ENCODE measurements at places on chromosomes 1 and 21.
A peak's percentile ranks its signal among the peaks of the same experiment; 100 is the strongest.

DNA sequence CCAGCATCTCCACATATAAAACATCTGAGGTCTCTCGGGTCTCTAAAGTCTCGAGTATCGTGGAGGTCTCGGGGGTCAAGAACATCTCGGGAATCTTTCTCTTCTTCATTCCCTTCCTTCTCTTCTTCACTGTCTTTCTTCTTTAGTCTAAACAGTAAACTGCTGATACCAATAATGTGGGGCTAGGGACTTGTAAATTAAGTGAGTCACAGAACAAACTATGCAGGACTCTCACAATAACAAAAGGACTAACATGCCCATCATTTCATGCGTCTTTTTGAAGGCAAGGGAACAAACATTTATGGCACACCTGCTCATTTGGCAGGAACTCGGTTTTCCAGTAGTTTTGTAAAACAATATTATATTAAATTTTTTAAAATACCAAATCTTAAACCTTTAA is 32.4 kb downstream of the PRPF38A start:
- no peak for DNase-seq

GRCh38 chr1:76252431-76252830 is 177.9 kb downstream of the ST6GALNAC3 start:
- no peak for DNase-seq

DNA sequence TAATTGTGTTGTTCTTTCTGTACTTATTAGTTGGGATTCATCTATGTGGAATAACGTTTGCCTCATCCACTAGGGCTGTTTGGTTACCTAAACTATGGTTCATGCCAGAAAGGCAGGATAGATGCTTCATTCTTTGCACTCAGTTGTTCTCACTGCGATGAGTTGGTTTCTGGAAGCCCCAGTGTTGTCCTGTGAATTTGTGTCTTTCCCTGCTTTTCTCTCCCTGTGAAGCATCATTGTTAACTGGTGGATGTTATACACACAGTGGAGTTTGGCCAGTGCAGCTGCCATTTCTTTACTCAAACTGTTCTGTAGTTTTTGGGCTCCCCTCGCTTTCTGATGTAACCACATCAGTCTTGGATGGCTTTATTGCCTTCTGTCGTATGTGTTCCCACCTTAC is 143.6 kb upstream of the COL6A1 start:
- no peak for DNase-seq

- peak; percentile 31 for DNase-seq
Measured at GRCh38 chr1:27388337-27389005, 4.0 kb upstream of the GPR3 start.

DNA sequence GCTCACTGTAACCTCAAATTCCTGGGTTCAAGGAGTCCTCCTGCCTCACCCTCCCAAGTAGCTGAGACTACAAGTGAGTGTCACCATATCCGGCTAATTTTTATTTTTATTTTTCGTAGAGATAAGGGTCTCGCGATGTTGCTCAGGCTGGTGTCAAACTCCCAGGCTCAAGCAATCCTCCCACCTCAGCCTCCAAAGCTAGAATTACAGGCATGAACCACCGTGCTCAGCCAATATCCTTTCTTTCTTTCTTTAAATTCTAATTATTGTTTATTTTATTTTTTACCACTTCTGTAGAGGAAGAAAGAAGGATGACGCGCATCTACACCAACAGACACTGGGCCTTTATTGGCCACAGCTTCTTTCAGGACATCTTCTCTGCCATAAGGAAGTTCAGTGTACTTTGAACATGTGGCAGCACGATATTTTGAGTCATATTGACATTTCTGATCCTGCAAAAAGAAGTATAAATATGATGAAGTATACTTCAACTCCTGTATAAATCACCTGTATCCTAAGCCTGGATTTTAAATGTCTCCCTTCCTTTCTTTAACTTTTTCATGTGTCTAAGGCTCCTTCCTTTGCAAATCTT is 15.8 kb downstream of the CTSS start:
- DNase-seq, result no peak

- no peak for DNase-seq
Measured at GRCh38 chr1:20974951-20975350, 187.8 kb upstream of the HP1BP3 start.

GRCh38 chr1:175520186-175520585 is 223.2 kb downstream of the TNR start:
- DNase-seq, result peak; percentile 17

- no peak for DNase-seq
Measured at GRCh38 chr1:20361805-20362381, 71.2 kb downstream of the VWA5B1 start.

DNA sequence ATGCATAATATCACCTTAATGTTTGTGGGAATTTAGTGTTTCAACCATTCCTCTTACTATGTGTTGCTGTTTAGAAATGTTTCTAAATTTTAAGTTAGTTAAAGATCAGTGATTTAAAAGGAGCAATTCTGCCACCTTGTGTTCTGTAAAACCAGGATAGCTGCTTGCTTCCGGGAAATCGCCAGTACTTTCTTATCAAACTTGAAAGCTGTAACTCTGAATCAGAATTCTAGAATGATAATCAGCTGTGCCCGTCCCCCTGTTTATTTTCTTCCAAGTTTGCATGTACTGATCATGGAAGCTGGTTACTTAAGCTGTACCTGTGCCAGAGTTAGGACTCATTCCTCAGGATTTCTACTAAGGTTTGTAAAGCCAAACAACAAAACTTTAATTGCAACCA is 656.4 kb downstream of the LTN1 start:
- DNase-seq, result no peak

DNA sequence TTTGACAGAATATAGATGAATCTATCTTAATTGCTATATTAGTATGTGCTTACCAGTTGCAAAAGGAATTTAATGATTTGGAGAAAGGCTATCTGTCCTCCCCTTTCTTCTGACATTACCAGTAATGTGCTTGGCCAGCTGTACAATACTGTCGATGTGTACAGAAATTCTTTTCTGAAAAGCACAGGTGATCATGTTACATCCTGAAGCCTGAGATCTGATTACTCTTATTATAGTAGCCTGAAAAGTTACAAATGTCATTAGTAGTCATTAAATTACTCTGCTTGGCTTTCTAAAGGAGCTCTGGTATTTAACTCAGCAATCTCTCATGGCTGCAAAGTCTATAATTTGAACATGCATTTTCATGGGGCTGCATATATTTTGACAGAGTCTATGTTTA is 209.8 kb downstream of the PTPRC start:
- no peak for DNase-seq

DNA sequence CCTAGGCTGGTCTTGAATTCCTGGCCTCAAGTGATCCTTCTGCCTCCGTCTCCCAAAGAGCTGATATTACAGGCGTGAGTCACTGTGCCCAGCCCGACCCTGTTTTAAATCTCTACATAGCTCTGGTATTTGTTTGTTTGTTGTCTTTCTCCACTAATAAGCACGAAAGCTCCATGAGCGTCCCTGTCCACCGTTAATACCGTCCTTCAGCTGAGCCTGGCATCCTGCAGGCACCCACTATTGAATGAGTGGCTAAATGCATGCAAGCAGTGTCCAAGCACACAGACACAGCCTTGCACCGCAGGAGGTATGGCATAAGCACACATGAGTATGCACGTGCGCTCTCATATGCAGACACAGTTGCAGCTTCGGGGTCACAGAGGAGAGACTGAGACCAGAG is 4.5 kb upstream of the COL16A1 start:
- no peak for DNase-seq

GRCh38 chr1:45551684-45552083 is 1.1 kb downstream of the AKR1A1 start:
- no peak for DNase-seq

DNA sequence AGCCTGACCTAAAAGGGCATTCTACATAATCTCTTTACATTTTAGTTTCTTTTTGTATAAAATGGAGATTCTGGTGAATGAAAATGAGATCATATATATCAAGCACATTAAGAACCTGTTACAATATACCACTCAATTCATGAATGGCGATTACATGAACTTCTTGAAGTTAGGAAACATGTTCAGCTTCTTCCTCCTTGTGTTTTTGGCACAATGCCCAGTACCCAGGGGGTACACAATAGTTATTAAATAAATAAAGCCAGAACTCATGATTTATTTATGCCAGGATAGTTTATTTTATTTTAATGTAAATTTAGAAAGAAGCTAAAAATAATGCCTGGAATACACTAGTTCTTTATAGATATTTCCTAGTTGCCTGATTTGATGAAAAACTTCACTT is 186.0 kb upstream of the PTGFR start:
- no peak for DNase-seq

- no peak for DNase-seq
Measured at GRCh38 chr1:147897029-147897752, 5.4 kb upstream of the GJA8 start.

- no peak for DNase-seq
Measured at GRCh38 chr21:45584786-45585185, 42.5 kb upstream of the SLC19A1 start.

GRCh38 chr1:54569339-54569738 is 21.3 kb downstream of the ACOT11 start:
- no peak for DNase-seq

GRCh38 chr1:28328228-28328648 is 602 bp upstream of the MED18 start:
- DNase-seq, result no peak

DNA sequence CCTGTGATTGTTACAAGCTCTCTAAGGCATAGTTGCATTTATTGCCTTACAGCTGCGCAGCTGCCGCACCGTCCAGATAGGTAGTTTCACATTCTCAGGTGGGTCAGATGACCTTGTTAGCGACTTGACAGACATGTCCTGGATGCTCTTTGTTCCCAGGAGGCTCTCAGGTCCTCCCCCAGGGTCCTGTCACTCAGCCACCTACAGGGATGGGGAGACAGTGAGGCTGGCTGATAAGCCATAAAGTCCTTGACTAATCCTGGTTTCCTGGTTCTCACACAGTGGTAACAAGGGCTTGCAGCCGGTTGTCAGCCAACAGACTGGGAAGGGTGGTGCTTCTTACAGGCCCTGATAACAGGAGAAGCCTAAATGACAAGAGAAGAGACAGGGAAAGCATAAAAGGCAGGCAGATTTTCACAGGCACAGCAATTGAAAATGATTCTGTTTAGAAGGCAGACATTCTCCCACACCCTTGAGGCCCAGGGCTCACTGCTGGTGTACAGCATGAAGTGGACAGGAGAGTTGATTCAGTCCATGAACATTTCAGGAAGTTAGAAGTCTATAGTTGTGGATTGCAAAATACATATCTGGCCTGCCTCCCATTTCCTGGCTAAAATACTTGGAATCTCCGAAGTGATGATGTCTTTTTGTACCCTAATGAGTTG is 2.9 kb downstream of the ARF1 start:
- no peak for DNase-seq

DNA sequence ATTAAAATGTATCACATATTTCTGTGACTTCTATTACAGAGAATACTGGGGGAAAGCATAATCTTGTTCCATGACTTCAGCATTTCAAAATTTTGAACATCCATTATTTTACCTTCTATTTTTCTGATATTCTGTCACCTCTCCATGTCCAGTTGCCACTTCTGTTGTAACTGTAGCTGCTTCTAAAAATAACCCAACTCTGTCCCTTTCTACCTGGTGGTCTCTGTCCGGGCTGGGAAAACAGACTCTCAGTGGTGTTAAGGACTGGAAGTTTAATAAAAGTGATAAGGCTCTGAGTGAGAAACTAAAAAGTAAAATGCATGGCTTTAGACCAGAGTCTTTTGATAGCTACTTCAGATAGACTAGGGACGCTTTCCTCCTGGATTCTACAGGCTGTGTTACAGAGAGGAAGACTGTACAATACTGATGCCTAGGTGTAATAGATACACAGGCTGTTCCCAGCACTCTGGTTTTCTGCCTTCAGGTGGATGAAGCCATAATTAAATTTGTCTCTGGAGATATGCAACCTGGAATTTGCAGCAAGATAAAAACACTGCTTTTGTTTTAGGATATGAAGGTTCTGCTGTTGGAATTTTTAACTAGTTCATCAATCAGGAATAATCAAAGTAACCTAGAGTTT is 42.1 kb upstream of the SEC16B start:
- DNase-seq, result no peak

DNA sequence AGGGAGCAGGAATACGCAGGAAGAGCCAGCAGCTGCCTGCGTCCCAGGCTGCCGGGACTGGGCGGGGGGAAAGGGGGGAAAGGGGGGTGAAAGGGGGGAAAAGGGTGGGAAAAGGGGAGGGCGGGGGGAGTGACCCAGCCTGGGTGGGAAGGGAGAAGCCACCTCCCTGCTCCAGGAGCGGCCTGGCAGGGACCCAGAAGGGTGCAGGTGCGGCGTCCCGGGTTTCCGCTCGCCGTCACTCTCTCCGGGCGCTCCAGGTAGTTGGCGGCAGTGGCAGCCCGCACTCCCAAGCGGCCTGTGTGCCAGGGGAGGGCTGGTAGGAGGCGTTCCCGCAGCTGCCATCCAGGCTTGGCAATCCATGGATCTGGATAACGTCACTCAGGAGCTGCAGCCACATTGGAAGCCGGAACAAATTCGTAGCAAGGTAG is 141.0 kb upstream of the NGF start:
- DNase-seq, result peak; percentile 89

DNA sequence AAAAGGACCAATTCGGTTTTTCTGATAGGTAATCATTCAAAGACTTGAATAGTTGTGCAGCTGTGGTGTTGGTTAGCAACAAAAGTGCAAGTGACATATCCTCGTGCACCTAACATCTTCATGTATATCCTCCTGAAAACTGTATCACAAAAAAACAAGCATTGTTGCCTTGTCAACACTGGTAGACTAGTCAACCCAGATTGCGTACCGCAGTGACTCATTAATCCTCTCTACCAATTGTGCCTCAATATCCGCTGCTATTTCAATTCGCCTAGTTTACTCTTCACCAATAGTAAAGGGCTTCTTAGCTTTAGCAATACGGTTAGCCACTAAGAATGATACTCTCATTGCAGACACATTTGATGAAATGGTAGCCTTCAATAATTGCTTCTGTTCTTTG is 3.5 kb downstream of the HHAT start:
- no peak for DNase-seq

DNA sequence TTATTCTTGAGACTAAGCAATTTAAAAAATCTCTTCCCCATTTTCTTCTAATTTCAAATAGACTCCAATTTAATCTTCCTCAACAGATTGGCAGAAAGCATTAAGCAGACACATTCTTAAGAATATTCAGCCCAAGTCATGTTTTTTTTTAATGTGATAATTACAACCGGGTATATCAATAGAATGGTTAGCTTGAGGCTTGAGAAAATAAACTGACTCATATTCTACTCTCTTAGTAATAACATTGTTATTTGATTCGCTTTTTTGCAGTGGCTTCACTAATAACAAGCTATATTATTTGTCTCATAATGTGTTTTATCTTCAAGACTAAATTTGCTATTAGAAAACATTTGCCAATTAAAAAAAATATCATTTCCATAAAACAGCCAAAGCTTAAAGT is 488.6 kb upstream of the RGS18 start:
- DNase-seq, result no peak

GRCh38 chr1:209416716-209417115 is 166.8 kb upstream of the CAMK1G start:
- no peak for DNase-seq

All from NCI-H2029 (cell line).